ENCODE measurements at places on chromosomes 3 and 15. TPM values are rescaled to one million over a fixed set of nuclear protein-coding genes. Genes with fewer than 3 reads are reported as not detected.

Gene VPS39
- 31.7 TPM for polyA plus RNA-seq

Gene THRB
- 1.4 TPM for polyA plus RNA-seq

Gene GRIP2
- 0.39 TPM for polyA plus RNA-seq

Gene IL17RC
- 37.0 TPM for polyA plus RNA-seq

Measured in esophagus (tissue), 2 donors.